ENCODE measurements at places on chromosomes 1 and 21.

GRCh38 chr1:27605796-27606707 is 2.1 kb upstream of the AHDC1 start:
- peak; percentile 82 for DNase-seq

DNA sequence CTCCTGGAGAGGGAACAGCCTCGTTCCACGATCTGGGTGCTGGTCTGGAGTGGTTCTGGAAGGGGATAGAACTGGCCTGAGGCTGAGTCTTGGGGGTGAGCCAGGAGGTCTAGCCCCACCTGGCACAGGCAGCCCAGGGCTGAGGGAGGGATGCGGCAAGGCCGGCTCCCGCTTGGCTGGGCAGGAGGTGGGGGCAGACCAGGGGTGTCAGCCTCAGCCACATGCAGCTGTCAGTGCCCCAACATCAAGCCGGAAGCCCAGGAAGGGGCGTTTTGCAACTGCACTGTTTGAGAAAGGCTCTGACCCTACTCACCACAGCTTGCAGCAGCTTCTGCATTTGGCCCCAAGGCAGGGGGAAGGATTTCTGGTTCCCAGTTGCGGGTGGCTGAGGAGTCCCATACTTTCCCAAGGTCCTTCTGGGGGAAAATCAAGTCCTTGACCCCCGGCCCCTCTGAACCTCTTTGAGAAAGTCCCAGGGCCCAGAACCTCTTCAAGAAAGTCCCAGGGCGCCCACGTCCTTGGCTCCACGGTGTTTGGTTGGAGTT is 2.0 kb downstream of the EFHD2 start:
- DNase-seq: peak; percentile 91

- DNase-seq: no peak
These were observed 27.1 kb downstream of the ZNHIT6 start for GRCh38 chr1:85681087-85681486.

- no peak for DNase-seq
These were observed 8.3 kb downstream of the PGM1 start for GRCh38 chr1:63601463-63601862.

DNA sequence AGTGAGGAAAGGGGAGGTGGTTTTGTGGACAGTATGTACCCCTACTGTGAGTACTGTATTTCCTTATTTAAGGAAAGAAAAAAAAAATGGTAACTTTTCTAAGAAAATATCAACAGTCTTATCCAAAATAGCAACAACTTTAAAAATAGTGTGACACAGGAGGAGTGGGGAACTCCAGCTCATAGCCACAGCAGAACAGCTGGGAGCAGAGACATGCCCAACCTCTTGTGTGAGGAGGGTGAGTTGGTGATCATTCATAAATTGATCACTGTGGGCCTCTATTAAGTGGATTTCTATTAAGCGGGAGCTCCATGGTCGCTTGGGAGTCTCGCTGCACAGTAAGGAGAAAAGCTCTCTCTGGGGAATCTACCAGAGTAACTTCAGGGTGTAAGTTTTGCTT is 158.8 kb upstream of the DUSP10 start:
- no peak for DNase-seq

DNA sequence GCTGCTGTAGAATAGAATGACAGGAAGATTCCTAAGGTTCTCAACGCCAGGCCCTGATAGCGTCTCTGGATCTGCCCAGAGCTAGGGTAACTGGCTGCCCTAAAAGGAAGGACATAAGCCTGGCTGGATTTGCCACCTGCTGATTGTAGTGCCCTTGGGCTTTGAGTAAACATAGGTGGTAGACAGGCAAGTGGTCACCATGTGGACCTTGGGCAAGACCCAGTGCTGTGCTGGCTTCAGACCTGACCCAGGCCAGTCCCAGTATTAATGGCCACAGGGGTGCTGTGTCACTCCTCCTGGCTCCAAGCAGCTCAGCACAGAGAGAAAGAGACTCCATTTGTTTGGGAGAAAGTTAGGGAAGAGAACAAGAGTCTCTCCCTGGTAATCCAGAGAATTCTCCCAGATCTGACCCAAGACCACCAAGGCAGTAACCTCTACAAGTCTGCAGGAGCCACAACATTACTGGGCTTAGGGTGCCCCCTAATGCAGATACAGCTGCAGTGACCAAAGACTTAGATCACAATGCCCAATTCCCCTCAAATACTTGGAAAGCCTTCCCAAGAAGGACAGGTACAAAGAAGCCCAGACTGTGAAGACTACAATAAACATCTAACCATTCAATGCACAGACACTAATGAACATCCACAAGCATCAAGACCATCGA is 44.5 kb downstream of the PHTF1 start:
- no peak for DNase-seq

GRCh38 chr1:184597650-184598357 is 156.9 kb downstream of the EDEM3 start:
- DNase-seq: peak; percentile 37

GRCh38 chr1:202596638-202597037 is 113.6 kb downstream of the SYT2 start:
- no peak for DNase-seq

DNA sequence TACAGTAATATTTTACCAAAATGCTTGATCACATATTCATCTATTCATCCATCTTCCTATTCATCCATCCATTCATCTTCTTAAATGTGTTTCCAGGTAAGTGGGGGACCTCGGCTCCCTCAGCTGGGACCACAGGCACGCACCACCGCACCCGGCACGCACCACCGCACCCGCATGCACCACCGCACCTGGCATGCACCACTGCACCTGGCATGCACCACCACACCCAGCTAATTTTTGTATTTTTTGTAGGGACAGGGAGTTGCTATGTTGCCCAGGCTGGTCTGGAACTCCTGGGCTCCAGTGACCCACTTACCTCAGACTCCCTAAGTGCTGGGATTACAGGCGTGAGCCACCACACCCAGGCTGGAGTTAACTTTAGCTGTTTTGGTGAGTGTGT is 21.2 kb downstream of the ACTRT2 start:
- DNase-seq: no peak

DNA sequence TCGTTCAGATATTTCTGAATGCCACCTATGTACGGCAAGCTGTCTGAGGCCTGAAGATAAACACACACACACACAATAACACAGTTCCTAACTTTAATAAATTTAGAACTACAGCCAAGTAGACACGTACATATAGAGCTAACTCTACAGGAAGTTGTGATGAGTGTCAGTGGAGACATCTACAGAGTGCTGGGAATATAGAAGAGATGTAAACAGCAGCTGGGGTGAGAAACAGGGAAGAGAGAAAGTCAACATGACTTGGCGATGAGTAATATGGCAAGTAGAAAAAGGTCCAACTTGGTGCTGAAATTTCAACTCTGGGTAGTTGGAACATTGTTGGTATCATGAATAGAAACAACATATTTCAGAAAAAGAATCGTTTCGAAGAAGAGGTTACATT is 206.5 kb downstream of the ZP4 start:
- no peak for DNase-seq

GRCh38 chr1:27872059-27872801 is at the start of gene THEMIS2:
Gene THEMIS2 (plus strand): TSS chr1:27872544. CDS start chr1:27872572, 28 bp downstream.
- peak; percentile 88 for DNase-seq

GRCh38 chr1:235426143-235426542 is 58.9 kb downstream of the TBCE start:
- no peak for DNase-seq

DNA sequence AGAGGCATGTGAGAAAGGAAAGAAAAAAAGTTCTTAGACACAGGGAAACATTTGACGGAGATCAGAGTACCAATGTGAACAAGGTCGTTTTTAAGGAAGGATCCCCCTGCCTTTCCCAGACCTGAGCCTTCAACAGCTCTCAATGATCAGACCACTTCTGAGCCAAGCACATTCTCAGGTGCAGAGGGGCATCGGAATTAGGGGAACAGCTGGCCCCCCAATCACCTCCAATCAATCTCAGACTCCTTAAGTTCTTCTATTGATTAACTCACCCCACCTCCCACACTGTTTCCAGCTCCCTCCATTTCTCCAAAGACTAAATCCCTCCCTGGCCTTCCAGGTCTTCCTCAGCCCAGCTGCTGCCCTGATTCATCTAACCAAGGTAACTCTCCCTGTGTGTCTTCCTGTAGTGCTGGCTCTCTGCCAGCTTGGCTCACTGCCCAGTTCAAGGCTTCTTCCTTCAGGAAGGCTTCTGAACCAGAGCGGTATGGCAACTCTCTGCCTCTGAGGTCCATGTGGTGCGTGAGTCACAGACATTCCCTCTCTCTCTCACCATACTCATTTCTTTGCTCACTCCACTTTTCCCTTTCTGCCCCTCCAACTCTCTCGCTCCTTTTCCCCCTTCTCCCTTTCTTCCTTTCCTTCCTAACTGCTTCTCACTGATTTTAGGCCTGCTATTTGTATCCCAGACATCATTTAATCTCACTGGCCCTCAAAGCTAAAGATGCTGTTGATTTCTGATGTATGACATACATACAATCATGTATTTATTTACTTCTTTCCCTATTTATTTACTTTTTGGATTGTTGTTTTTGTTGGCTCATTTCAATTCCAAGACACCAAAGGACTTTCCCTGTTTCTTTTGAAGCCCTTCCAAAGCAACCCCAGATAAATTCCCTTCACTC is 18.1 kb downstream of the CFAP45 start:
- peak; percentile 44 for DNase-seq

DNA sequence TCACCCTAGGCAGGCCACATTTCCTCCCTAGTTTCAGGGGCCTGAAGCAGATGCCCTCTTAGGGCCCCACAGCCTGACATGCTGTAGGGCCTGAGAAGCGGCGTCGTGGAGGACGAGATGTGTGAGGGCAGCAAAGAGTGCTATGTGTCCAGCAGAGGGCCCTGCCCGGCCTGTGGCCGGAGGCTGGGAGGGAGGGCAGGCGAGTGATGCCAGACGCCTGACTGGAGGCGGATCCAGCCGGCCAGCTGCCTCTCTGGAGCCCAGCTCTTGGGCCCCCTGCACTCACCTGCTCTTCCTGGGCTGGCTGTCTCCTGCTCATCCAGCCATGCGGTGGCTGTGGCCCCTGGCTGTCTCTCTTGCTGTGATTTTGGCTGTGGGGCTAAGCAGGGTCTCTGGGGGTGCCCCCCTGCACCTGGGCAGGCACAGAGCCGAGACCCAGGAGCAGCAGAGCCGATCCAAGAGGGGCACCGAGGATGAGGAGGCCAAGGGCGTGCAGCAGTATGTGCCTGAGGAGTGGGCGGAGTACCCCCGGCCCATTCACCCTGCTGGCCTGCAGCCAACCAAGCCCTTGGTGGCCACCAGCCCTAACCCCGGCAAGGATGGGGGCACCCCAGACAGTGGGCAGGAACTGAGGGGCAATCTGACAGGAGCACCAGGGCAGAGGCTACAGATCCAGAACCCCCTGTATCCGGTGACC is at the start of gene GPR37L1:
GPR37L1 (plus strand) TSS at position 279 of the 697 bp plus-strand sequence; CDS start at position 326, 47 bp downstream.
- DNase-seq: no peak

DNA sequence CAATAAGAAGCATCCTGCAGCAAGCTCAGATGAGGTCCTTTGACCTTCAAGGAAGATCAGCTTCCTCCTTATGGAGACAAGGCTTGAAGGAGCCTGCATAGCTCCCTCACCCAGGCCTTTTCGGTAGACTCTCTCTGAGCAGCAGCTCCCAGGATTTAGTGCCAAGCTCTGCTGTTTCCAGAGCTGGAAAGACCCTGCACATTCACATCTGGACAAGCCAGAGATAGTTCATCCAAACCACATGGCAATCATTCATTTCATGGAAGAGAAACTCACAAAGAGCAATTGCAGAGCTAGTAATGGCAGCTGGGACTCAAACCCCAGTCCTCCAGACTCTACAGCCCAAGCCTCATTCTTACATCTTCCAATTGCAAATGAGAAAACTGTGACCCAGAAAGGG is 76.4 kb upstream of the EDN2 start:
- no peak for DNase-seq

DNA sequence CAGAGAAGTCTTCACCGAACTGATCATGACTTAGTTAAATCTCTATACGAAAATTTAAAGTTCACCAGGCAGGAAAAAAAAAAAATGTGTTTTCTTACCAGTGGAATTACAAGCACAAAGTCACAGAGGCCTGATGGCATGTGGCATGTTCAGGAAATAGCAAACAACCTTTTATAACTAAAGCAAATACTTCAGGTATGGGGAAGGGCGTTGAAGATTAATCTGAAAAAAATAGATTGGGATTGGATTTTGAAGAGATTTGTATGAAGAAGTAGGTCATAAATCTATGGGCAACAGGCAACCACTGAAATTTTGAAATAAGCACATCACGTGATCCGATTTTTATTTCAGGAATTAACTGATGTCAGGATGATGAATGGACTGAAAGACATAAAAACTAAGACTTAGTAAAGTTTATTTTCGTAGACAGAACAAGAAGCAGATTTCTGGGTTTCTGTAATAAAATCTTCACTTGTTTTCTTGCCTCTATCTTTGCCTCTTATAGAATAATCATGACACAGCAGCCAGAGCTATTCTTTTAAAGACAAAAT is 295.9 kb upstream of the ADGRL4 start:
- no peak for DNase-seq

GRCh38 chr1:47751996-47752451 is 245.2 kb downstream of the TRABD2B start:
- DNase-seq: no peak

GRCh38 chr1:167401260-167401873 is 117.0 kb downstream of the CD247 start:
- DNase-seq: peak; percentile 70

- no peak for DNase-seq
These were observed 280.3 kb downstream of the LTN1 start for GRCh38 chr21:28712411-28712810.

DNA sequence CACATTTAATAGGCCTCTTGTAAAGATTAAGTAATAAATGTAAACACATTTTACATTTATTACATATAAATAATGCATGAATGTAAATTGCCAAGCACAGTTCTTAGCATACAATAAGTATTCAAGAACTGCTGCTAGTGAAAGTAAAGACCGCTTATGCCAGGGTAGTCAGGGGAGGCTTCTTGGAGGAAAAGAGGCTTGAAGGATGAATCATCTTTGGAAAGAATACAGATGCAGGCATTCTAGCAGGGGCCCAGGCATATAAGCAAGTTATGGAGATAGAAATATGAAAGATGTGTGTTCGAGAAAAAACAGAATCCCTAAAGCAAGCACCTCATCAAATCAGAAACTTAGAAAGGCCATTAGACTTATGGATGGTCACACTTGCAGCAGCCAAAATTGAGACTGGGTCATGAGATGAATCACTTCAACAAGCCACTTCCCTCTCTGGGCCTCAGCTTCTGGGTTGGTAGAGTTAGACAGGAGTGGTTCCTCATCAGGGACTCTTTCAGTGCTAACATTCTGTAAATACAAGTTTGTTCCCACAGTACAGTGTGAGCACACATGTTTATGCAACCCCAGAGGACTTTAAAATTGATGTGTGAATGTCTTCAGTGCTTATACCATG is 79.8 kb upstream of the ROR1 start:
- DNase-seq: peak; percentile 25

DNA sequence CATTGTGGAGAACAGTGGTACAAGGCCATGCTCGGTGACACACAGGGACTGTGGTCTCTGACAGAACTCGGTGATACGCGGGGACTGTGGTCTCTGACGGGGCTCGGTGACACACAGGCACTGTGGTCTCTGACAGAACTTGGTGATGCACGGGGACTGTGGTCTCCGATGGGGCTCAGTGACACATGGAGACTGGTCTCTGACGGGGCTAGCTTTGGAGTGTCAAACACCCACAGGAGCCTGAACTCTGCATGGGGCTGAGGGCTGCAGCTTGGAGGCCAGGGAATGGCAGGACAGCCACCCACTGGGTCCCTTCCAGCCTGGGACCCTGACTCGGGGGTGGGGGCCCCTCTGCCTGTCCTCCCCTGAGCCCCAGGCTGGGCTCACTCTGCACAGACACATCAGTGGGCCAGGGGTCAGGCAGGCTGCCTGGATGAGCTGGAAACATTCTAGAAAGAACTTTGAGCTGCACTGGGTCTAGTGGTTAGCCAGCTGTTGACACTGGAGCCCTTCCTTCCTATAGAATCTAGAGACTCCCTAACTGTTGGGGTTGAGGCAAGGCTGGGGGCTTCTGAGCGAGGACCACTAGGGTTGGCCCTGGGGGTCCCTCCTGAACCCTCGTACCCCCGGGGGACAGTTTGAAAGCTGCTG is 49.8 kb downstream of the DISP3 start:
- no peak for DNase-seq

Data from hematopoietic multipotent progenitor cell treated with erythropoietin and hydrocortisone succinate and interleukin-3 and kit ligand, for 4 days (in vitro differentiated cells).